ENCODE measurements at places on chromosomes 1 and 21.

GRCh38 chr1:209123601-209124000, 459.9 kb upstream of the CAMK1G start:
- H3K27me3 ChIP-seq = no peaks in the 10 kb centered on the region
- no peak overlapping the region for H3K4me3 ChIP-seq
- DNase-seq = no peak
- H3K27ac ChIP-seq = no peak overlapping the region
- H3K4me1 ChIP-seq = no peaks in the 10 kb centered on the region
- H3K36me3 ChIP-seq = no peaks in the 10 kb centered on the region

DNA sequence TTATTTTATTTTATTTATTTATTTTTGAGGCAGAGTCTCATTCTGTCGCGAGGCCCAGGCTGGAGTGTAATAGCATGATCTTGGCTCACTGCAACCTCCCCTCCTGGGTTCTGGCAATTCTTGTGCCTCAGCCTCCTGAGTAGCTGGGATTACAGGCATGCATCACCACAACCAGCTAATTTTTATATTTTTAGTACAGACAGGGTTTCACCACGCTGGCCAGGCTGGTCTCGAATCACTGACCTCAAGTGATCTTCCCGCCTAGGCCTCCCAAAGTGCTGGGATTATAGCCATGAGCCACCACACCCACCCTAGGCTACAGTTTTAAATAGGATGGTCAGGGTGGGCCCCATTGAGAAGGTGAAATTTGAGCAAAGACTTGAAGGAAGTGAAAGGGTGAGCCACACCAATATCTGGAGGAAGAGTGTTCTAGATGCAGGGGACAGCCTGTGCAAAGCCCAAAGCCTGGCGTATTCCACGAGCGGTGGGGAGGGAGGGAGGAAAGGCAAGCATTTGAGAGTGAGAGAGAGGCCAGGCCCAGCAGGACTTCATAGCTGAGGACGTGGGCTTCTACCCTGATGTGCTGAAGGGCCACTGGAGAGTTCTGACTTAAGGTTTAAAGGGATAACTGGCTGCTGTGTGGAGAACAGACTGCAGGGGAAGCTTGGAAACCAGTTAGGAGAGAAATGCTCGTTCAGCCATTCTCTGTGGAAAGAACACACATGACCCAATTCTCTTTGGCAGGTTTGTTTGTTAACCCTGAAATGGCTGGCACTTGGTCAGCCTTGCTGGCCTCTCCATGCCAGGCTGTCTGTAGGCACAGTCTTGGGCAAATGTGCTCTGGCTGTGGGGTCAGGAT, 62.6 kb upstream of the FAM20B start:
- no peak overlapping the region for H3K27ac ChIP-seq
- H3K4me3 ChIP-seq = no peak overlapping the region
- H3K36me3 ChIP-seq = no peaks in the 10 kb centered on the region

DNA sequence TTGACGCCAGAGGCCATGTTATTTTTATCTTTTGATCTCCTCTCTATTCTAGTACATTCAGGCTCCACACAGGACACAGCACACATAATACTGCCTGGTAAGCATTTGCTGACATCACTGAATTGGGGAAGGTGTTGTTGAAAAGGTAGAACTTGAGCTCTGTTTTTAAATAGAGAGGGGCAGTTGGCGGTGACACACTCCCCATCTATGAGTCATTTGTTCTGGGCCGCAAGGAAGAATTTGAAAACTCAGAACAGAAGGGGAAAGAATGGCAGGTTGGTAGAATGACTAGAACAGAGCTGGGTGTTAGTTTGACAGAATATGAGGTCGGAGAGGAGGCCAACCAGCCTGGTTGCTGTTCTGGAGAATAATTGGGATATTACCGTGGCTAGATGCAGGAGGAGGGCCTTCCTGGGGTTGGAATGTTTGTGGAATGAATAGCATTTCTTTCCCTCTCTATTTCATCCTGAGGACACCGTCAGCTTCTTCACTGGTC, 52.1 kb upstream of the ERRFI1 start:
- H3K27ac ChIP-seq = peak overlapping the region; percentile 48
- no peak for DNase-seq
- H3K4me1 ChIP-seq = peaks cover 36% of the 10 kb centered on the region

- no peak for DNase-seq
- H3K27me3 ChIP-seq = no peaks in the 10 kb centered on the region
- peaks cover 46% of the 10 kb centered on the region for H3K36me3 ChIP-seq
- H3K4me1 ChIP-seq = no peaks in the 10 kb centered on the region
- H3K4me3 ChIP-seq = no peak overlapping the region
Observed at GRCh38 chr1:61828805-61829204, 86.5 kb downstream of the PATJ start.

DNA sequence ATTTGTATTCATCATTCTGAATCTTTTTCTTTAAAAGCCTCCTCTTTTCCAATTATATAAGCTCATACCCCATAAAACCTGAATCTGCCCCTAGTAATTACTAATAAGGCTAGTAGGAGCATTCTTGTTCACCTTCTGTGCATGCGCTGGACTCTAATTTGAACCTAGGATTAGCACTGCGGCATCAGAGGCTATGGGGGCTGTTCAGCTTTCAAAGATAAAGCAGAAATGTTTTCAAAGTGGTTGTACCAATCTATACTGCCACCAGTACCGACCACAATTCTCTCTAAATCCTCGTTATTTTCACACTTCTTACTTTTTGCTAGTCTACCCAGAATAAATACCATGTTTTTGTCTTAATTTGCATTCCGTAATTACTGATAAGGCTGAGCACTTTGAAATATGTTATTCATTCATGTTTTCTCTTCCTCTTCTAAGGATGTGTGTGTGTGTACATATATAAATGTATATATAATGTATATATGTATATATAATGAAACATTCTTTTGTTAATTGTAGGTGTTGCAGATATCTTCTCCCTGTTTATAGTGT, 1.6 kb upstream of the DDX59 start:
- H3K36me3 ChIP-seq = peaks cover 1% of the 10 kb centered on the region
- DNase-seq = no peak
- H3K4me1 ChIP-seq = peaks cover 37% of the 10 kb centered on the region
- no peak overlapping the region for H3K4me3 ChIP-seq
- H3K27ac ChIP-seq = peak overlapping the region; percentile 100

GRCh38 chr1:5891736-5892135, 100.5 kb downstream of the NPHP4 start:
- no peak overlapping the region for H3K4me3 ChIP-seq
- H3K27ac ChIP-seq = no peak overlapping the region
- H3K27me3 ChIP-seq = no peaks in the 10 kb centered on the region
- H3K36me3 ChIP-seq = peaks cover 24% of the 10 kb centered on the region
- H3K4me1 ChIP-seq = no peaks in the 10 kb centered on the region

DNA sequence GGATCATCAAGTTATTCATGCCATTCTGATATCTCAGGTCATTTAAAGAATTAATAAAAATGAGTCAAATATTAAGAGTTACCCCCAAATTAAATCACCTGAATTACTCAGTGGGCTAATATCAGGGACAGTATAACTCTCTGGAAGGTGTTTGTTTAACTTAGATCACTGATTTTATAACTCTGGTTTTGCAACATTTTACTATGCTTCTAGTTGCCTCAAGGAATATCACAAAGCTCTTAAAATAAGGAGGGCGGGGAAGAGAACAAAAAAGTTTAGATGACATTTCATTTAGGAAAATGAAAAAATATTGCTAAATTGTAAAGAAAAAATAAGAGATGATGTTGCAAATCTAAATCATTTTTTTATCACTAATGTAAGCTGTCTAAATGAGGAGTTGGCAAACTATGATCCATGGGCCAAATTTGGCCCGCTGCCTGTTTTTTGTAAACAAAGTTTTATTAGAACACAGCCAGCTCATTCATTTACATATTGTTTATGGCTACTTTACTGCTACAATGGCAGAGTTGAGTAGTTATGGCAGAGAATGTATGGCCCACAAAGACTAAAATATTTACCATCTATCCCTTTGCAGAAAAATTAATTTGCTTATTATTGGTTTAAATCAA, 31.9 kb upstream of the SLC19A2 start:
- H3K27ac ChIP-seq = no peak overlapping the region
- H3K4me1 ChIP-seq = peaks cover 5% of the 10 kb centered on the region
- H3K27me3 ChIP-seq = no peaks in the 10 kb centered on the region
- no peak overlapping the region for H3K4me3 ChIP-seq

GRCh38 chr1:45013551-45014209, 1.6 kb downstream of the UROD start:
- H3K27ac ChIP-seq = no peak overlapping the region
- peaks cover 22% of the 10 kb centered on the region for H3K36me3 ChIP-seq
- peaks cover 55% of the 10 kb centered on the region for H3K4me1 ChIP-seq
- no peak overlapping the region for H3K4me3 ChIP-seq
- H3K27me3 ChIP-seq = no peaks in the 10 kb centered on the region
- DNase-seq = no peak

DNA sequence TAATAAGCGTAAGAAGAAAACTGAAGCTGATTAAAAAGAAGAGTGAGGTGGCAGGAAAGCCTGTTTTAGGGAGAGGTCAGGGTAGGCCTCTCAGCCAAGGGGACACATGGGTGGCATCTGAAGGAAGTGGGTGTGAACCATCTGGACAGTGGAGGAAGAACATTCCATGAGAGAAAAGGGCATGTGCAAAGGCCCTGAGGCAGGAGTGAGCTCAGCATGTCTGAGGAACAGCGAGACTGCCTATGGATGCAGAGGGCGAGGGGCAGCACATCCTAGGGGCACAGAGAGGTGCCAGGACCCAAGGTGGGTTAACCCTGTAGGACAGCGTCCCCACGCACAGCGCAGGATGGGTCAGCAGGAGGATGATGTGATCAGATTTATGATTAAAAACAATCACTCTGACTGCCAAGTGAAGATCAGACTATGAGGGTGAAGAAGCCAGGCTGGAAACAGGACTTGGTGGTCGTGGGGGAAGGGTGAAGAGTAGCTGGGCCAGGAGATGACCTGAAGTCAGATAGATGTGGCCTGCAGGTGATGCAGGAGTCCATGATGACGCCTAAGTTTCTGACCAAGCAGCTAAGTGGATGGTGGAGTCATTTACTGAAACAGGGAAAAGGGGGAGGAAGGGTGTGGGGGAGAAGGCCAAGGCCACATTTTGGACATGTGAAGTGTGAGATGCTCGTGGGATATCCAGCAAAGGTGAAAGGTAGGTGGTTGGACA, 37.9 kb downstream of the PABPC4 start:
- no peaks in the 10 kb centered on the region for H3K27me3 ChIP-seq
- H3K4me3 ChIP-seq = no peak overlapping the region
- no peak for DNase-seq
- peaks cover 3% of the 10 kb centered on the region for H3K4me1 ChIP-seq
- no peak overlapping the region for H3K27ac ChIP-seq

- DNase-seq = no peak
- H3K4me3 ChIP-seq = peak overlapping the region; percentile 87
- peak overlapping the region; percentile 97 for H3K27ac ChIP-seq
Observed at GRCh38 chr1:215568299-215568692, 1.2 kb downstream of the KCTD3 start.

DNA sequence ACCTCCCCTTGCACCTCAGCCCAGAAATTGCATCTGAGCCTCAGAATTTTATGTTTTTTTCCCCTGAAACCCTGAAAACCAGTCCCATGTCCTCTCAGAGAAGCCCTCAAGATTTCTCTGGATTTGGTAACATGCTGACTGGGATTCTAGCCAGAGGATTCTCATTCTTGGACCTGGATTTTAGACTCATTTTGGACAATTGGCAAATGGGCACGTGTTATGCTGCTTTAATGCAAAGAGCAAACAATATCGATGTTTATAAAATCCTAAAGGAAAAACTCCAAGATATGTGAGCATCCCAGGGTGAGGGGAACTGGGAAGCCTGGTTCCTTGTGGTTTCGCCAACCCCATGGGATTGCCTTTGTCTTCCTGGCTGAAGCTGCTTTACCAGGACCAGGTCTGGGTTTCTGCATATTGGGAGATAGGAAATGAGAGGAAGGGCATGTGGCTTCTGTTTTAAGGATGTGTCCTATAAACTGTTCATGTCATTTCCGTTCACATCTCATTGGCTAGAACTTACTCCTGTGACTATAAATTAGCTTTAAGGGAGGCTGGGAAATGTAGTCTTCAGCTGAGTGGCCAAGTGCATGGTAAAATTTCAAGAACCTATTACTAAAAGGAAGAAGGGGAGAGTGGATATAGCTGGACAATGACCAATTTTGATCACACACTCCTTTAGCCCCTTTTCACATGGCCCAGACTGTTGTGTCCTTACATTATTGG, 27.2 kb upstream of the BCL10 start:
- H3K36me3 ChIP-seq = no peaks in the 10 kb centered on the region
- peaks cover 13% of the 10 kb centered on the region for H3K4me1 ChIP-seq
- H3K27ac ChIP-seq = no peak overlapping the region
- no peak for DNase-seq

DNA sequence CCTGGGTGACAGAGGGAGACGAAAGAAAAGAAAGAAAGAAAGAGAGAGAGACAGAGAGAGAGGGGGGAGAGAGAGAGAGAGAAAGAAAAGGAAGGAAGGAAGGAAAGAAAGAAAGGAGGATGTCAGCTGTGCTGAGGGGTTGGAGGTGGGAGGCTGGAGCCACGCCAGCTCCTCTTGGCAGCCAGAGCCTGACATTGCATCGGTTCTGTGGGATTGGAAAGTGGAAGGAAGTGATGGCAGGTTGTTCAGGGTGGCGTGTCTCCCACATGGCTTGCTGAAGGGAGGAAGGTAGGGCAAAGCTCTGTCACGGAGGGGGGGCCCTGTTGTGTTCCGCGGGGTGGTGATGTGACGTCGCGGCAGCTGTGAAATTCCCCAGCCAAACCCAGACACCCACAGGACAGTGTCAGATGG, 30.7 kb downstream of the EIF2D start:
- DNase-seq = peak; percentile 58
- H3K4me3 ChIP-seq = no peak overlapping the region
- peaks cover 53% of the 10 kb centered on the region for H3K4me1 ChIP-seq
- H3K27me3 ChIP-seq = no peaks in the 10 kb centered on the region
- no peak overlapping the region for H3K27ac ChIP-seq

GRCh38 chr1:68338081-68338480, 105.8 kb upstream of the WLS start:
- no peak for DNase-seq
- no peaks in the 10 kb centered on the region for H3K36me3 ChIP-seq
- peaks cover 6% of the 10 kb centered on the region for H3K4me1 ChIP-seq
- H3K27ac ChIP-seq = no peak overlapping the region
- no peak overlapping the region for H3K4me3 ChIP-seq

DNA sequence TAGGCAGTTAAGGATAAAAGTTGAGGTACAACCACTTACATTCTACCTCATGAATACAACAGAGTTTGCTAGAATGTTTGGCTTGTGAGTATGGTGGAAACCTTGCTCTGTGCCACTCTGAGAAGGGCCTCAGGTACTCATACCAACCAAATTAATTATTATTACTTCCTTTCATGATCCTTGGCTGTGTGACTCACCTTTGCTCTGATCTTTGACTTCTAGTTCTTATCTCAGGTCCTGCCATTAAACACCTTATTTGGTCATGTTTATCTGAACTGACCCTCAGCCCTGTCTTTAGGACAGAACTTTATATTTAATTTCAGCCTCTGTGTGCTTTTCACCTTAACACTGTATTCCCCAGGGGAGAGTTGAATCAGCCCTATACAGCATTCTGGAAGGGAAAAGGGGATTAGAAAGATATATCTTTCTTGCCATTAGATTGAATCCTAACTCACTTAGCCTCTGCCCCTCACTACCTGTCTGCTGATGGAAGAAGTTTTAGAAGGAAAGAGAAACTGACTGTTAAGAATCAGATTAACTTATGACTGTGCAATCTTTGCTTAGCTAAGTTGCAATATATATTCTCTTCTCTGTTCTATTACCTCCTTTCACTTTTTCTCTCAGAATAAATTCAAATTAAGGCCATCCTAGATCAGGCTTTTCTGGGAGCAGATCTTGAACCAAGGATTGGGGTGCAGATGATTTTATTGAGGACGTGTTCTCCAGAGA, 260.4 kb upstream of the DPYD start:
- no peaks in the 10 kb centered on the region for H3K4me1 ChIP-seq
- H3K36me3 ChIP-seq = no peaks in the 10 kb centered on the region
- no peak for DNase-seq

GRCh38 chr21:16420031-16420724, 690.4 kb downstream of the USP25 start:
- no peaks in the 10 kb centered on the region for H3K27me3 ChIP-seq
- peak overlapping the region; percentile 86 for H3K27ac ChIP-seq
- H3K4me1 ChIP-seq = peaks cover 25% of the 10 kb centered on the region
- DNase-seq = no peak
- H3K36me3 ChIP-seq = no peaks in the 10 kb centered on the region
